Activated CD8-positive, alpha-beta memory T cell treated with anti-CD3 and anti-CD28 coated beads for 4 hours (primary cell): ENCODE measurements at places on chromosomes 12 and 14.

DNA sequence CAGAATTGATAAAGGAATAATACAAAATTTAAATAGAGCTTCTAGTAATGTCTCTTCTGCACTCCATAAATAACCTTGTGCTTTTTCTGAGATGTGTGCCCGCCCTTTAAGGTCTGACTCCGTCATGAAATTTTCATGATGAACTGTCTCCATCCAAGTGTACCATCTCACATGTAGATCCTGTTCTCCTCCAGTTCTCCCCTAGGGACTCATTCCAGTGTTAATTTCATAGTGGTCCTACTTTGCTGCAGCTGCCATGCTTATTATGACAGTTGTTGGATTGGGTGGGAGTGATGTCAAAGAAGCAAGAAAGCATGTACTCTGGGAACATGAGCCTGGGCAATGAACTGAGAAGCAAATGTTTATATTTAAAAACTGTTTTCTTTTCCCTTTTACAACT is 442.5 kb upstream of the PDE3A start:
- no peak for DNase-seq

DNA sequence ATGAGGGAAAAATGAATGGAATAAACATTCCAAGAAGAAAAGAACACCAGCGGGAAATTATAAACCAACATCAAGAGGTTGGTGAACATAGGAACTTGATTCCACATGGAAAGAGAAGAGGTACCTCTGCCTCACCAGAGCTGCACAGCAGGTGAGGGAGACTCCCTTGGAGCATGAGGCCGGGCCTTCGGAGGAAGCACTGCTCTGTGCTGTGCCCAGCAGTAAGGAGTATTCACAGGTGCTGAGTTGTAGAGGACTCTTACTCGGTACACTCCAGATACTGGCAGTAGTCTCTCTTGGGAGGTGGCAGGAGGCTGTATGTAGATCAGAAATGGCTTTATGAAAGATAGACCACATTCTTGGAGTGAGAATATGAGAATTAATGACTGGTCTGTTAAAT is 76.0 kb downstream of the NPAS3 start:
- DNase-seq, result no peak

GRCh38 chr12:53234271-53234914 is 2.4 kb upstream of the RARG start:
- DNase-seq, result no peak

DNA sequence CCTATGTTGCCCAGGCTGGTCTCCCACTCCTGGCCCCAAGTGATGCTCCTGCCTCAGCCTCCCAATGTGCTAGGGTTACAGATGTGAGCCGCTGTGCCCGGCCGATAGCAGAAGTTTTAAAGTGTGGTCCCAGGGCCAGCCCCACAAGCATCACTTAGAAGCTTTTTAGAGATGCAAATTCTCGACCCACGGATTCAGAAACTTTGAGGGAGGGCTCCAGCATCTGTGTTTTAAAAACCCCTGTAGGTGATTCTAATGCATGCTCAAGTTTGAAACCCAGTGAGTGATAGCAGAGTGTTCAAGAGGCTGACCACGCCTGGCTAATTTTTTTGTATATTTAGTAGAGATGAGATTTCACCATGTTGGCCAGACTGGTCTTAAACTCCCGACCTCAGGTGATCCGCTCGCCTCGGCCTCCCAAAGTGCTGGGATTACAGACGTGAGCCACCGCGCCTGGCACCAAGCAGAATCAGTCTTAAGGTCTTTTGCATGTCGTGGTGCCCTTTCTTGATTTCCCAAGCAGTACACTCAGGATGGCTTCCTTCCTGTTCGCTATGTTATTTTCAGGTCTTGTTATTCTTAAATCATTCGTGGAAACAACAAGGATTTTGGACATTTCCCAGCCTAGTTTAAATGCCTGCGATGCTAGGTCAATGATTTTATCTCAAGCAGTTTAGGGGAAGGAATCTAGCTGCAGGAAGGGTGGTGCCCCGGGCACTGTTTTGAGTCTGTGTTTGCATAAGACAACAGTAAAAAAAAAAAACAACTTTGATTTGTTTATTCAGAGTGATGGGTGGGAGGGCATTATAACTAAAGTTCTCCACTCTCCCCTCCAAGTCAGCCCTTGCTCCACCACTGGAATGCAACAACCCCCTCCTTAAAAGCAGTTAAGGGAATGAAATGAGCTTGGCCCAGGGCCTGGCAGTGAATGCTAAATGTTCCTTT is 9.2 kb upstream of the RILPL2 start:
- no peak for DNase-seq

DNA sequence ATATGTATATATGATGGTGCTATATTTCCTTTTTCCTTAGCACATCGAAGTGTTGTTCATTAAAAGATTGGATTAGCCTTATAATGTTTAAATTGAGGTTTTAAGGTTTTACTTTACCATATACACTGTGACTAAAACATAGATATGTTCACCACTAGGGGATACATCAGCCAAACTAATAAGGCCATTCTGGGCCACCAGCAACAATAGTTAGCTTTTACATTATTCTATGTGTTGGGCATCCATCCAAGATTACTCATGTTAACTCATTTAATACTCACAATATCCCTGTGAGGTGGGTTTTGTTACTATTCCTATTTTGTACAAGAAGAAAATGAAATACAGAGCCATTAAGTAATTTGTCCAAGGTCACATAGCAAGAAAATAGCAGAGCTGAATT is 202.6 kb upstream of the AVPR1A start:
- DNase-seq, result no peak

DNA sequence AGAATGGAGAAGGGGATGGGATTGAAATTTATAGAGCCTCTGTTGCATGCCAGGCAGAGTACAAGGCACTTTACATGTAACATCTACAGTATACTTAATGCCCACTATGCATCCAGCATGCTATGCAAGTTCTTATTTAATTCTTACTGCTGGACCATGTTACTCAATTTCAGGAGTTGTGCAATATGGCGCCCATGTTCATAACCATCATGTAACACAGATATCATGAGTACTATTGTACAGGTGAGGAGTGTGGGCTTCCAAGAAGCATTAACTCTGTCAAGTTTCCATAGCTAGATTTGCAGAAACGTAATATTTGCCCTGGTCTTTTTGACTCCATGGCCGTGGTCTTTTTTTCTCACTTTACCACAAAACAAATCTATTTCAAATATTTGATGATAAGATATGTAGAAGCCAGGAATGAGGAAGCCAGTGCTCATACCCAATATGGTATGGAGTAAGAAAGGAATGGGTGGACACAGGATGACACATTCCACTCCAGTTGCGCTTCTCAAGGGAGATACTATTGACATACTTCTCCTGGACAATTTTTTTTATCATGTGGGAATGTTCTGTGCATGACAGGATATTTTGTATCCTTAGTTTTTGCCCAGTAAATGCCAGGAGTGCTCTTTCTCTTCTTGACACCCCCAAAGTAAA is 191.8 kb downstream of the C12orf75 start:
- DNase-seq, result no peak

DNA sequence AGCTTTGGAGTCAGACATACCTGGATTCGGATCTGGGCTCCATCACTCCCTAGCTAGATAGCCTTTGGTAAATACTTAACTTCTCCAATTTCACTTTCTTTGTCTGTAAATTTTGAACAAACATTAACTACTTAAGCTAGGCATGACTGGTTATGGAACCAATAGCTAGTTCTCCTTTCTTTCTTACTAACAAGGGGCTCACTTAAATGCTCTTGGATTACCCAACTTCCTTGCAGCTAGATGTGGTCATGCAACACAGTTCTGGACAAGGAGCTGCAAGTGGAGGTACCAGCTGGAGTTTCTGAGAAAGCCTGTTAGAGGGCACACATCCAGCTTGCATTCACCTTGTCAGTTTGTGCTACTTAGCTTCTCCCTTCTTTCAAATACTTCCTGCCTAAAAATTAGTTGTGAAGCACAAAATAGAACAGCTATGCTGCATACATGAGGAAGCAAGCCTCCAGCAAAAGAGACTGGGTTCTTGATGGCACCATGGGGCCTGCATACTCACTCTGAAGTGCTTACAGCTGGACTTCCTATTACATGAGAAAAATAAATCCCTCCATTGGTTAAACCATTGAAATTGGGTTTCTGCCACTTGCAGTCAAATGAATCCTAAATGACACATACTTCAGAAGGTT is 210.1 kb upstream of the EEA1 start:
- DNase-seq, result no peak

DNA sequence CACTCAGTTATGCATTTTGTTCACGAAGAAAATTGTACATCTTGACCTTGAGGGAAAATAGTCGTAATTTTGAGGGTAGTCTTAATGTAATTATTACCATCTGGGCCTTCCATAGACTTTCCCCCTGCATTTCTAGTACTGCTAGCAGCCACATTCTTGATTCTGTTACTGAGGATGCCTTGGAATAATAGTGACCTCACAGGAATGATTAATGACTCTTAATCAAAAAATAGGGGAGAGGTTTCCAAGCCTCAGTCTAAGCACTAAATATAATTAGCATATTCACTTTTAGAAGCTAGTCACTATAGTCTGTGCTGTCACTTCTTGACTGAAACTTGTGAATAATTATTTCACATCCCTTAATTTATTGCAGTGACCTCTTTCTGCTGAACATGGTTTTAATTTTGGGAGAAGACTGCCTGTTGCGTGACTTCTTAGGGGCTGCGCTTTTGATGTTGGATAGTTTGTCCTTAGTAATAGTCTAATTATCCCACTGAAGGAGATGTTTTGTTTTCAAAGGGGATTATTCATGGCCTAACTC is 400.5 kb downstream of the ADAMTS20 start:
- no peak for DNase-seq

GRCh38 chr14:69428289-69428998 is 30.0 kb downstream of the SLC39A9 start:
- DNase-seq, result no peak

GRCh38 chr14:51004352-51004800 is 60.1 kb upstream of the PYGL start:
- no peak for DNase-seq

DNA sequence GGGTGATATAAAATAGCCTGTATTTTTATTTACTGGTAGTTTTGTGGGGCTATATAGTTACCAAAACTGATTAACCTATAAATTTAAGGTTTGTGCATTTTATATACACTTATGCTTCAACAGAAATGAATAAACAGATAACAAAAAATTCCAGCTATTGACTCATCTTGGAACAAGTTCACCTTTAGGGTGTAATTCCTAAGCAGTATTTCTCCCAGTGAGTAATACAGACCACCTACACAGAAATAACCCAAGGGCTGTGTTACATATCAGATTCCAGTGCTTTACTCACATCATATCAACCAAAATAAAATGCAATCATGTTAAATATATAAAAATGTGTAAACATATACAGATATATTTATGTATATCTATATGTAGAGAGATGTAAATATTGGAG is 345.6 kb downstream of the ADAMTS20 start:
- no peak for DNase-seq

DNA sequence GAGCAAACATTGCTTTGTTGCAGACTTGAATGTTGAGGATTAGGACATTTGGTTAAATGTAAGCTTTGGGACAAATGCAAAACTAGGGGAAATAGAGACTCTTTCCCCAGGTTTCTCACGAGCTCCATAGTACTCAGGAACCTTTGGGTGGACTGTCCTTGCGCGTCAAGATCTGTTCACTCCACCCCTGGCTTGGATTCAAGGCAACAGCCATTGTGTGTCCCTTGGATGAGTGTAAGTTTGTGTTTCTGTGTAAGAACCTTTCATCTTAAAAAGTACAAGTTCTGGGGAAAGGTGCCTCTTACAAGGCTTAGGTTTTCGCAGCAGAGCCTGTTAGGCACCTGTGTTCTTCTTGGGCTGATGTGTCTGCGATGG is 3.7 kb downstream of the SUSD6 start:
- no peak for DNase-seq

GRCh38 chr14:23727566-23728335 is 91.6 kb downstream of the DHRS2 start:
- DNase-seq, result no peak

- DNase-seq, result no peak
These were observed 11.7 kb upstream of the CACNA2D4 start for GRCh38 chr12:1929985-1930802.

DNA sequence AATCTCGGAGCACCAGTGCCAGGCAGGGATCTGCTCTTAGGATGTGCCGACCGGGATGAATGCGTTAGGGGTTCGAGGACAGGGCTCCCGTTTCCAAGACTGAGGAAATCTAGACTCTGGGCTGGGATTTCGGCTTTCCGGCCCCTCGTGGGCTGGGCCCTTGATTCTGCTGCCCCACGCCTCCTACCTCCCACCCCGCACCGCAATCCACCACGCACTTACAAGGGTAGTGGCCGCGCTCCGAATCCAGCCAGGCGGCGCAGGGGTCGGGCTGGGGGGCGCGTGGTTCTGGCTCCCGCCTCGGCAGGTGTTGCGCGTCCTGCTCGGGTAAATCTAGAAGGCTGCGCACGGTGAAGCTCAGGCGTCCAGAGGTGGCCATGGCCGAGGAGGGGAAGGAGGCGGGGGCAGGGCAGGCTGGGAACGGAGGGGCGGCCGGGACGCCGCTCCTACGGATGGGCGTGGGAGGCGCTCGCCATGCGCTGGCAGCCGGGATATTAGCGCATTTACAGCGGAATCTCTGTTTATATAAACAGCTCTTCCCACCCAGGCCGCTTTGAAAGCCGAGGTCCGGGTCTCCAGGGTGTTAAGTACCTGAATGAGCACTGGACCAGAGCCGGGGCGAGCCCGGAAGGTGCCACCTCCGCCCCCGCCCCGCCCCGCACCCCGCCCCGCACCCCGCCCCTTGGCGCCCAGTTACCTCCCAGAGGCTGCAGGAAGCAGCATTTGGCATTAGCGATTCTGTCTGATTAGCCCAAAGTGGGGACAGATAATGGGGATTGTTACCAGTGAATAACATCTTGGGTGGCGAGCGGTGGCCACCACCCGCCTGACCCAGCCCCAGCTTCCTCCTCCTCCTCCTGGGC is at the start of gene NKX2-8:
NKX2-8 (minus strand) TSS at position 604 of the 863 bp plus-strand sequence; CDS start at position 379, 225 bp downstream.
- no peak for DNase-seq

- no peak for DNase-seq
These were observed 4.4 kb upstream of the HCFC2 start for GRCh38 chr12:104059963-104060362.

DNA sequence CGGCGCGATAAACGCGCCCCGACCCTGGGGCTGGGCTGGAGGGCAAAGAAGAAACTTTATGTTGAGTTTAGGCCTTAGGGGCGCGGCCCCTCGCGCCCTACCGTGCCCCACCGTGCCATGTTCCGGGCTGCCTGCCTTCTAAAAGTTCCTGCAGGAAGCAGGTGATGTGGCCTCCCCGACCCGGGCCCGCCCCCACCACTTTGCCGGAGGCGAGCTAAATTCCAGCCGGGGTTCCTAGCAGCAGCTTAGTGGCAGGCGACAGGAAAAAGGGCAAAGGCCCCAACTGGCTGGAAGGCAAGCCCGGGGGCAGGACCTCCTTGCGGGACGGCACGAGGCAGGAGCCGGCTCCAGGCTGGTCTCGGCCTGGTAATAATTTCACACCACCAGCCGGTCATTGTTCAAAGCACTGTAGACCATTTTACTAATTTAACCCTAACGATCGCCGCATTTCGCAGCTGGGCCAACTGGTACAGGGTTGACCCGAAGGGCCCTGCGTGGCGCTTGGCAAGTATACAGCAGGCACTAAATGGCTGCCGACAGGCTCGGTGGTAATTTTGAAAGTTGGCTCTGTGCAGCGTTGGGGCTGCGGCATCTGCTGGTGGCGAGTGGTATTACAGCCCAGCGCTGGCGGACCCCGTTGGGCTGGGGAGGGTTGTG is 895 bp upstream of the CCDC88C start:
- DNase-seq, result peak; percentile 70
